ENCODE measurements at places on chromosomes 4 and X.

DNA sequence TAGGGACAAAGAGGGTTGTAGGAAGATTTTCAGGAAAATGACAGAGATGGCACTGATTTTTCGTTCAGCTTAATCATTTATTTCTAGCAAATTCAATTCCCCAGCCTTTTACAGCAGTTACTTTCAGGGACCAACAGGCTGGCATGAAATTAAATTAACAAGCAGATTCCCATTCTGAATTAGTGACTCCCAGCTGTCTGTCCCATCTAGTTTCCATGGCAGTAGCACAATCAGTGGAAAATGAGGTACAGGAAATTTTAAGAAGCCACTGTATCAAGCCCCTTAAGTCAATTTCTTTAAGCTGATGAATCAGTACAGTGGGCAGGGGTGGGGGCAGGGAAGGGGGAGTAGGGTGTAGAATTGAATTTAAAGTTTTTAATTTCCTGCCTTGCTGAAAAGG is 121.1 kb upstream of the TEX13C start:
- no peak for DNase-seq

GRCh38 chrX:37060999-37061398 is 52.8 kb downstream of the FAM47C start:
- DNase-seq: peak; percentile 38

DNA sequence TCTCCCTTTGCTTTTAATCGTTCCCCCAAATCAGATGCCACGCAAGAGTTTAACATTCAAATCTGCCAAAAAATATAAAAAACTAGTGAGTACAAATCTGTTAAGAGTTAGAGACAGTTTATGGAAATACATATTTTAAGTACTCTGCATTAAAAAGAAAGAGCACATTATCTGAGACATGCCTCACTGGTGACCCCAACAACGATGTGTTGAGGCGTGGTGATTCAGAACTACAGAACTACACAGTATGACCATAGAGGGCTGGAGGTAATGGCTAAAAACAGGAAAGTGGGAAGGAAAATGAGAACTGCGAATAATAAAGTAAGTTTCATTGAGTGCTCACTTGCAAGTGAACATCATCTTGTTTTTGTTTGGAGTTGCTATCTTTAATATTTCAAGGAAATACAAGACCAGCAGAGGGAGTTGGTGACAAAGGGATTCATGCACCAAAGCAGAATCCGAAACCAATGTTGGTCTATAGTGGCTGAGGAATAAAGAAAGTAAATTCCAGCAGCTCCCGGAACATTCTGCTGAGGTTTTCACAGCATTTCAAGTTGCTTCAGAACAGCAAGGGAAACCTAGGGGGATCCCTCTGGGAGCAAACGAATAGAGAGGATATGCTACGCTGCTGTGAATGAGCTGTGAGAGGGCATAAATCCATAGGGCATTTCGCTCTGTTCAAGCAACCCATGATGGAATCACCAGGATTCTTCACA is 92.2 kb downstream of the DCHS2 start:
- DNase-seq: no peak

DNA sequence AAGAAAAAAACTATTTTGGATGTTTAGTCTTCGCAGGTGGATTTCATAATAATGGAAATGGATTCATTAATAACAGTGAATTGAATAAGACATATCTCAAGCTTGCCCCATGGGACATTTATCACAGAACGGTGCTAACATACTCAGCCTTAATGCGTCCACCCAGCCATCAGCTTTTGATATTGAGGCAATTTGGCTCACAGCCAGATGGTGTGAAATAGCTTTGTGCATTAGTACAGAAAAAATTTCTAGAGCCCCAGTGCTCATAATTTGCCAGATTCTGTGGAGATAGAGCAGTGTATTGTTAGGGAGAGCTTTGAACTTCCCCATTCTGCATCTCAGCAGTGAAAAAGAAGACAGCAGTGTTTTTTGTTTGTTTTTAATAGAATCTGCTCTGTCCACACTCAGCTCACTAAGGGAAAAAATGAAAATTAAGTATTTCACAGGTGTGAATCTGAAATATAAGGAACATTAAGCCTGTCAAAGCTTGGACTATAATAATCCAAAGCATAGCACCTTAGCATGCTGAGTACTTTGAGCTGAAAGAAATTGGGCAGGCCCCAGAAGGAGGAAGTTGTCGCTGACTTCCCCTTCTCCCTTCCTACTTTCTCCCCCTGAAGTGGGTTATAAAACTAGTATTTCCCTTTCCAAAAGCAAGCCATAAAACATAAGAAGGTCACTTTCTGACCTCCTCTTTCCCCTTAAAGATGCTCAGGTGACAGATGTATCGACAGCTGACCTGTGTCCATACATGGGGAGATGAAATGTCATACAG is 295.8 kb downstream of the MAGEB5 start:
- no peak for DNase-seq

- no peak for DNase-seq
Observed at GRCh38 chr4:80340036-80340435, 4.5 kb downstream of the CFAP299 start.

DNA sequence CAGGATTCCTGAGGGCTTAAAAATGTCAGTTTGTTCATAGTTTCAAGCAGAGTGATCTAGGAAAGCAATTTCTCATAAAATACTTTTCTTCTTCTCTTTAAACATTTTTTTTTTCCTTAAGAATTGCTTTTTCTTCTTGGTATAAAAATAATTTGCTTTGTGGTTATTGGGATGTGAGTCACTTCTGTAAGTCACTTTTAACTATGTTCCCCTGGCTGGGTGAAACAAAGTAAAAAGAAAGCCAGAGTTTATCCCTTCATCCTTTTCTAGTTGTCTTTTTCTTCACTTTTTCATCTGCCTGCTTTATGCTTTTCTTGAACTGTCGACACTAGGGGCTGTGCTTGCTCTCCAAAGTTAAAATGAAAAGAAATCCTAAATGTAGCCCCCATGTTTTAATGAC is 33.5 kb downstream of the ARSJ start:
- DNase-seq: no peak

DNA sequence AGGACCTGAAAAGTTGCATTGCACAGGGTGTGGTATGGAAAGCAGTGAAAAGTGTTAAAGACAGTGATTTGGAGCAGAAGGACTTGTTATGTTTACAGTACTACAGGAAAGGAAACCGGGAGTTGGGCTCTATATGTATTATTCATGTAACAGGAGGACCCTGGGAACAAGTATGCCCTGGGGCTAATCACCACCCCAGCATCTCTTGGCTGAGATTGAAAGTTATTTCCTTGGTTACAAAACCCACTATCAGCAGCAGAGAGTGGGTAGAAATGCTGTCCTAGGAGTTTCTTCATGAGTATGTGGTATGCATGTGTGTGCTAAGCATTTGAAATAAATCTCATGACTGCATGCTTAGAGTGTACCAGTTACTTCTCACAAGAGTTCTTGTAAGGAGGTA is 46.9 kb downstream of the STK32B start:
- DNase-seq: no peak

DNA sequence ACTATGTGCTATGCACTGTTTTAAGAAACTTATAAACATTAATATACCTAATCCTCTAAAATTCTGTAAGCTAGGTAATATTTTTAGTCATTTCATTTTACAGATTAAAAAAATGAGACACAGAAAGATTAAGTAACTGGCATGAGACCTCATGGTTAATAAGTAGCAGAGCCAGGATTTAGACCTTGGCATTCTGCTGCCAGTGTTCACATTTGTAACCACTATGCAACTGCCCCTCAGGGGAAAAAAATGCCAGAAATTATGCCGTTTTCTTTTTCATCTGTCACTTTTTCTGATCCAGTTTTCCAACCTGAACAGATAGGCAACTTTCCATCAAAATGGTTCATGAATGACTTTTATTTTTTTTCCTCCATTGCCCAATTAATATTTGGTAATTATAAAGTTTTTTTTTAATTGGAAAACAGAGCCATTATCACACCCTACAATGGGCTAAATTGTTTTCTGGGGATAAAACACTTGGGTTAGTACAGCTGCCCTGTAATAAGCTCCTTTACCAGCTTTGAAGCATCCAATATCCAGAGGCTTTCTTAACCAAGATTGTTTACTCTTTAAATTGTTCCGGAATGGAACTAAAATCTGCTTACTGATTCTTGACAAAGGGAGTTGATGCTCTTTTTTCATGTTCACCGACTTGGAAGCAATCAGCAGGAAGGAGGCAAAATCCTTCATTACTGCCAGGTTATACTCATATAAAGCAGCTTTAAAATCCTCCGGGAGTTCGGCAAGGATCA is 56.4 kb upstream of the DDX60 start:
- DNase-seq: peak; percentile 5

GRCh38 chrX:41122664-41123257 is 37.5 kb downstream of the USP9X start:
- DNase-seq: no peak

DNA sequence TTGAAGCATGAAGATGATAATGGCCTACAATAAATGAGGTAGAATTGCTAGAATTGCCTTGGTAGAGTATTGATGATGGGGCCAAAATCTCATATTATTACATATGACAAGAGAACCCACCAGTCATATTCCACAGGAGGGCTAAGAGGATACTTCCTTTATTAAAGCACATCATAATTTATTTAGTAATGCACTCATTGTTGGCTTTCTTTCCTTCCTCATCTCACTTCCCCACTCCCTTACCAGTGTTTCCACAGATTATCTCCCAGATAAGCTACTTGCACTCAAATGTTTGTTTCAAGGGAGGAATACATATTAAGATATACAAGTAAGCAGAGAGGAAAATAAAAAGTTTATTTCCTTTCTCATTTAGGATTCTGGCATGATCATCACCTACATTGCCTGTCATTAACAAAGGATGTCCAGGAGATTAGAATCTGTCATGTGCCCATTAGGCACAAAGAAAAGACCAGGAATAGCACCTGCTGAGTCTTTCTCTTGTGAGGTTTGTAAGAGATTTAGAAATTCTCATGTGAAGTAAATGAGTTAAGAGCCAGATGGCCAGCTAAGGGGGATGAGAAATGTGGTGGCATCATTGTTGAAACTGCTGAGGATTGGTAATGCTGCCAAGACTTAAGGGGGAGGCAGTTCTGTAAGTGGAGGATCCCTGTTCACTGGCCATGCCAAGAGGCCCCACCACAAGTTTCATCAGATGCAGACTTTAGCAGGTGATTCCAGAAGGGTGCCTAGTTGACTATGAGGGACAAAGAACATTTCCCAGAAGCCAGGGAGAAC is 52.4 kb upstream of the PRDM8 start:
- peak; percentile 2 for DNase-seq

DNA sequence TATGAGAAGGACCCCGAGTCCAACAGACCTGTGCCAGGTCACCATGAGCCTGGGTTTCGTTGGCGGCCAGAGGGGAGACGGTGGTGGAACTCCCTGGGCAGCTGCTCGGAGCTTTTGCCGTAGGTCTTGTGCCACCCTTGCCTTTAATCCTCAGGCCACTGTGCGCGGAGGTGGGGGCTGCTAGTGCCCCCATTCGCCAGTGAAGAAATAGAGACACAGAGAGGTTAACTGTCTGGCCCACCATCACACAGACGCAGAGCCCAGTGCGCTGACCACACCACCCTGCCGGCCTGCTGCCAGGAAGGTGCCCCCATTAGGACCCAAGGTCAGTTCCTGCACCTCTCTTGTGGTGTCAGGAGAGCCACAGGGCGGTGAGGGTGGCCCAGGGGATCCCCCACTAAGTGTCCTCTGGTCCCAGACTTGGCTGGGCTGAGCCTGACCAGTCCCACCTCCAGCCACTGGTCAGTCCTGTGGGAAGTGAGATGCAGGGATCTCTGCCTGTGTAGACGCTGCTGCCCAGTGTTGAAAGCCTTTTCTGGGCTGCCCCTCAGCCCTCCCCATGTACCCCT is 28.3 kb upstream of the HTRA3 start:
- no peak for DNase-seq

DNA sequence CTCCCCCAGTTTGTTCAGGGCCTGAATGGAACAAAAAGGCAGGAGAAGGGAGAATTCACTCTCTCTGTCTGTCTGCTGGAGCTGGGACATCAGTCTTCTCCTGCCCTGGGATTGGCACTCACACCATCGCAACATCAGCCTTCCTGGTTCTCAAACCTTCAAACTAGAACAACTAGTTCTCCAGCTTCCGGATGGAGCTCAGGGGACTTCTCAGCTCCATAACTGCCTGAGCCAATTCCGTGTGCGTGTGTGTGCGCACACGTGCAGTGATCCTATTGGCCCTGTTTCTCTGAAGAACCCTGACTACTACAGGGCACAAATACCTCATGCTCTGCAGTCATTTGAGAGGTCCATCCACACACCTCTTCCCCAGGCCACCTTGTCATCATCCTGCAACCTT is 18.7 kb upstream of the MAN2B2 start:
- no peak for DNase-seq

GRCh38 chrX:137878401-137878800 is 312.5 kb downstream of the ZIC3 start:
- no peak for DNase-seq

DNA sequence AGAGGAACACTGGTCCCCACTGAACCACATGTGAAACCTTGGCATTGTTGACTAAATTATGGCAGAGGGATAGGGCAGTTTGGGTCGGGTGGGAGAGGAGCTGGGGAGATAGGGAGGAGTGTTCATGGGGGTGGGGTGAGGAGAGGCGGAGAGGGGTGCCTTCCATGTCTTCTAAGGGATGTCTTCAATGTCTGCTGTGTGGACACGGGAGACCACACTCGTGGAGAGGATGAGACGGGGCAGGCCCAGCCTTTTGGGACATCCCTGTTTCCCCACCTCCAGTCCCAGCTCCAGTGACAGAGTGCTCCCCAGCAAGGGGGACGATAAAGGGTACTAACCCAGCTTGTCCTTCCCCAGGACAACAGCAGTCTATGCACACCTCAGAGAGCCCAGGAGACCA is 146.4 kb upstream of the MAMLD1 start:
- no peak for DNase-seq

DNA sequence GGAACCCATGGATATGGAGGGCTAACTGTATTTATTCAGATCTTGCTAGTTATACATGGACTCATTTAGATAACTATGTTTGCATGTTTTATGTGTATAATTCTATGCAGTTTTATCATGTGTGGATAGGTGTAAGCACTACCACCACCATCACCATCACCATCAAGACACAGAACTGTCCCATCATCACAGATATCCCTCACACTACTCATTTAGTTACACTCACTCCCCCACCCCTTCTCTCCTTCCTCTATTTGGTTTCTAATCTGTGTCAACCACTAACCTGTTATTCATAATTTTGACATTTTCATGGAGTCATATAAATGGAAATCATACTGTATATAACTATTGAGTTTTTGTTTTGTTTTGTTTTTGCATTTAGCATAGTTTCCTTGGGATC is 43.7 kb downstream of the STAG2 start:
- DNase-seq: no peak

GRCh38 chr4:108060686-108061321 is 71.1 kb downstream of the HADH start:
- no peak for DNase-seq

- DNase-seq: no peak
Observed at GRCh38 chr4:7658341-7659204, 223.8 kb upstream of the PSAPL1 start.

GRCh38 chr4:3862640-3863420 is 96.6 kb downstream of the ADRA2C start:
- DNase-seq: peak; percentile 51

All from neuronal stem cell (in vitro differentiated cells).